HT-29 (cell line): ENCODE measurements at places on chromosomes 5 and 9. TPM values are rescaled to one million over a fixed set of nuclear protein-coding genes. Genes with fewer than 3 reads are reported as not detected.

- DNase-seq, result no peak
These were observed 28.1 kb downstream of the ARHGAP26 start for GRCh38 chr5:142798099-142798770.

DNA sequence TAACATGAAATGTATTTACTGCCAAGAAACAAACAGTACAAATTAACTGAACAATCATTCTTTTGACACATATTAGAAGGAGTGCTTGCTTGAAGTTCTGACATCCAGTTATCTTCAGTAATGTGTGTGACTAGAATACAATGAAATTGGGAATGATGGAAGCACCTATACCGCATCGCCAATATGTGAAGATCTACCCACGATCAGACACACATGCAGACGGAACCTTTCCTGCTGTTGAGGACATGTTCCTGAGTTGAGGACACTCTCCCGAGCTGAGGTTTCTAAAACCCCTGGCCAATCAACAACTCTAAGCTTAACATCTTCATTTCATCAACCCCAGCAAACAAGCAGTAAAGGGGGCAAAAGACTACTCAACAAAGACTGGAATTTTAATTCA is at the start of gene OR13C3:
TSS of gene OR13C3 (minus strand) at position 101 of the 400 bp plus-strand sequence. CDS start 133 bp downstream, outside the sequence.
- no peak for DNase-seq

GRCh38 chr5:125214080-125214479 is 467.6 kb upstream of the ZNF608 start:
- no peak for DNase-seq

The SNCAIP gene
- total RNA-seq, result not detected in 2 replicates

GRCh38 chr9:4119778-4120554 is 179.9 kb downstream of the GLIS3 start:
- no peak for DNase-seq

DNA sequence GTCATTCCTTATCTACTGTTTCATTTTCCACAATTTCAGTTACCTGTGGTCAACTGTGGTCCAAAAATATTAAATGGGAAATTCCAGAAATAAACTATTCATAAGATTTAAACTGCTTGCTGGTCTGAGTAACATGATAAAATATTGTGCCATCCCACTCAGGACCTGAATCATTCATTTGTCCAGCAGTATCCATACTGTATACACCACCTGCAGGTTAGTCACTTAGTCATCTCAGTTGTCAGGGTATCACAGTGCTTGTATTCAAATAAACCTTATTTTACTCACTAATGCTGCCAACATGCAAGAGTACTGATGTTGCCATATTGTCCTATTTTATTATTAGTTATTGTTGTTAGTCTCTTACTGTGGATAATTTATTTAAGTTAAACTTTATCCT is 139.7 kb downstream of the FBXO4 start:
- DNase-seq, result no peak

The SKP1 gene
- 82.2 and 87.7 TPM in 2 replicates for total RNA-seq

DNA sequence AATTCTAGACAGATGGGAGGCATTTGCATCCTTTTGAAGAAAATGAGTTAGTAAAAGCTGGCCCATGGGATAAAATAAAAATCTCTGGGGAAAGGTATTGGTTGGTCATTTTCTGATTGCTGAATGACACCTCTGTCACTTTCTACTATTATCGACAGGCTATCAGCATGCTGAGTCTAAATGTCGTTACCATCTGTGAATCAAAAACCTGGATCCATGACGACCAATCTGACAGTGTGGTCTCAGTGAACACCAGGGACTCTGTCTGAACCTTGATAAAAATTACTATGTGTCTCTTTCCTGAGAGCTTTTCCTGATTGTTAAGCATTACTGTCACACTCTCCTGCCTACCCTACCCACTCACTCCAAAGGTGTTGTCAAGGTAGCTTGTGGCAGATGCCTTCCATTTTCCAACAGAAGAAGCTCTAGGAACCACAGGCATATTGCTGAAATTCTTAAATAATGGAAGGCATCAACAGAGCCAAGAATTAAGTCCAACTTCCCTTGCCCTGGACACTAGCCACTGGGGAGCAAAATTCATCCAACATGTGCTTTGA is 12.6 kb upstream of the ASTN2 start:
- no peak for DNase-seq

The ST6GALNAC6 gene
- total RNA-seq, result 14.5 and 16.6 TPM in 2 replicates
